ENCODE measurements at places on chromosomes 16 and 17.
A peak's percentile ranks its signal among the peaks of the same experiment; 100 is the strongest.

- no peak for DNase-seq
Measured at GRCh38 chr17:82823004-82823403, 16.8 kb downstream of the ZNF750 start.

DNA sequence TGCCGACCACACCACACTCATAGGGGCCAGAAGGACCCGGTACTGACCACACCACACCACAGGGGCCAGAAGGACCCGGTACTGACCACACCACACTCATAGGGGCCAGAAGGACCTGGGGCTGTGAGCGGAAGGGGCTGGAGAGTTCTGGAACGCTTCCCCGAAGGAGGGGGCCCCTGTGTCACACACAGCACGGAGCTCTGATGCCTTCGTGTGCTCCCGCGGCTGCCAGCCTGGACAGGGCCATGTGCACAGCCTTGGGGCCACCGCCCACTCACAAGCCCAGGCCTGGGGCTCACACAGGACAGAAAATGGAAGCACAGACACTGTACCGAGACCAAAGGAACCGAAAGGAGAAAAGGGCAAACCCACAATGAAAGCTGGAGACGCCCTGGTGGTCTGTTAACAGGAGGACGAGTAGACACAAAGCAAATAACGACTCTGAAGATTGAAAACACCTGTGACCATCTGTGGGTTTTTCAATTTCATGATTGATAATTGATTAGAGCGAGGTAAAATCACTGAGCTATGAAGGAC is 106.5 kb upstream of the METRNL start:
- DNase-seq: no peak

GRCh38 chr16:12147681-12148080 is 171.1 kb downstream of the SNX29 start:
- no peak for DNase-seq

GRCh38 chr17:58383892-58384462 is 32.0 kb upstream of the SUPT4H1 start:
- no peak for DNase-seq

GRCh38 chr16:87248714-87249113 is 68.5 kb downstream of the C16orf95 start:
- DNase-seq: no peak

- DNase-seq: peak; percentile 31
Measured at GRCh38 chr17:32504166-32504990, 17.6 kb downstream of the CDK5R1 start.

GRCh38 chr16:988471-989353 is 7.1 kb downstream of the SOX8 start:
- DNase-seq: no peak

DNA sequence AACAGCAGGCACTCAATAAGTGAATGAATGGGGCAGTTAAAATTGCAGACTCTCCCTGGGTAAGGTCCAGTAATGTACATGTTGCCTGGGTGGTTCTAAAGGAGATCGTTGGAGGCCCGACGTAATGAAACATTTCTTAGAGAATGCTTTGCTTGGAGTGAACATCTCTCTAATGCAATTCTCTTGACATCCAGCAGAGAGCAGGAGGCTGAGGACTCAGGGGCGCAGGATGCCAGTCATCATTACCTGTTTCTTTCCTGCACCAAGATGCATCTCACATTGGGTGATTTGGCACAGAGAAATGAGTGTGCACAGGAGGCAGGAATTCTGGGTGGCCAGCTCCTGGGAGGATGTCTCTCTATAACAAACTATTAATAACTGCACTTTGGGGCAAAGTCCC is 130.3 kb upstream of the RBBP6 start:
- no peak for DNase-seq

DNA sequence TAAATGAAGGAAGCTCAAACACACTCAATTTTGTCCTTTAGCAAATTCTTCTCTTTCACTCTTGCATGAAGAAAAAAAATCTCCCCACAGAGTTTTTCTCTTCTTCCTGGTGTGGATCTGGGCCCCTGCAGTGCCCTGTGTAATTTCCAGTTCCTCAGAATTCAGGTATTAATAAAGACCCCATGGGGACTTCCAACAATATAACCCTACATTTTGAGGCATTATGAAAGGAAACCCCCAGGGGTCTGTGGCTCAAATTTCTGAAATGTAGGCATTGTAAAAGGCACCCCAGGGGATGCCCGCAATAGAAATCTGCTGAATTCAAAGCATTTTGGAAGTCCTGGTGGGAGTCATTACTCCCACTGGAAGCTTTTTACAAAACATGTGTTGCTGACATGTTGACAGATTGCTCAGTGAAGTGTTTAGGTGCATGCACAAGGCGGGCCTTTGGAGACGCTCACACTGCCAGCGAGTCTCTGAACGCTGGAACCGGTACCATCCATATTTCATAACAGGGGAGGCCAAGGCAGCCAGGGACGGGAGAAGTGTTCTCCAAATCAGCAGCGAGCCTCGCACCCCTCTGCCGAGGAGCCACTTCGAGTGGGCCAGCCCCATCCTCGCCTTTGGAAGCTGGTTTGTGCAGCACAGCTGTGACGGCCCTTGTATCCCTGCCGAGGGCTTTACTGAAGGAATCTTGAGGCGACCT is 154.0 kb downstream of the ZNF423 start:
- peak; percentile 29 for DNase-seq

- DNase-seq: no peak
Measured at GRCh38 chr17:31691251-31691905, 167.7 kb downstream of the COPRS start.

- peak; percentile 47 for DNase-seq
Measured at GRCh38 chr16:89052890-89053724, 40.5 kb upstream of the ACSF3 start.

- DNase-seq: no peak
Measured at GRCh38 chr17:69192754-69193153, 35.9 kb downstream of the ABCA10 start.

DNA sequence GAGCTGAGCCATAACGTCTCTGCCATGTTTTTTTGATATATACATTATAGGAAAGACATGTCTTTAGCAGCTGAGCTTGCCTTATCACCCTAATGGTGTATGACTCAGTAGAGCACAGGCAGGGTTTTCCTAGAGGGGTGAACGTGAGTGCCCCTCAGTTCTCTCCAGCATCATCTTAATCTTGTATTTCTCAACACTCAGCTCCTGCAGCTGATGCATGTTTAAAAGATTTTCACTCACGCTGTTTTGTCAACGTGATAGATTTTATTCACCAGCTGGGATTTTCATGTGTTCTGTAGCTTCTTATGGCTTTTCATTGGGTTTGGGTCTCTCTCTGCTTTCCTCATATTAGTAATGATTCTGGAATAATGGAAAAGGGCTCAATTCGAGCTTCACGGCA is 186.0 kb upstream of the PMFBP1 start:
- peak; percentile 6 for DNase-seq

- no peak for DNase-seq
Measured at GRCh38 chr17:7859028-7859427, 1.2 kb downstream of the CYB5D1 start.

- no peak for DNase-seq
Measured at GRCh38 chr16:22373662-22374310, 633 bp downstream of the CDR2 start.

- DNase-seq: no peak
Measured at GRCh38 chr16:87836844-87837581, 32.3 kb downstream of the SLC7A5 start.

- DNase-seq: peak; percentile 45
Measured at GRCh38 chr16:77882358-77882757, 94.0 kb downstream of the VAT1L start.

DNA sequence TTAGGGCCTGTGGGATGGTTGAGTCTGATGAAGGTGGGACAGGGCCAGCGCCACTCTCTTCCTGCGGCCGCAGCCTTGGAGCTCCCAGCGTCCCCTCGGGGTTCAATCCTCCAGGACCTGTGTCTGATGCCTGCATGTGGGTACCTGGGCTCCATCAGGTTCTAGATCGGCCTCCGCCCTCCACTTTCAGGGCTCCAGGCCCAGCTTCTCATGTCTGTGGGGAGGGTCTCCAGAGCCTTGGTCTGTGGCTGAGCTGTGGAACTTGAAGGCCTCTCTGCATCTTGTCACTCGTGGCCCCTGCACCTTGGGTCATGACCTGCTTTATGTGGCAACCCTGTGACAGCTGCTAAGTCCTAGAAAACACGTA is 89.8 kb upstream of the ZNF750 start:
- no peak for DNase-seq

DNA sequence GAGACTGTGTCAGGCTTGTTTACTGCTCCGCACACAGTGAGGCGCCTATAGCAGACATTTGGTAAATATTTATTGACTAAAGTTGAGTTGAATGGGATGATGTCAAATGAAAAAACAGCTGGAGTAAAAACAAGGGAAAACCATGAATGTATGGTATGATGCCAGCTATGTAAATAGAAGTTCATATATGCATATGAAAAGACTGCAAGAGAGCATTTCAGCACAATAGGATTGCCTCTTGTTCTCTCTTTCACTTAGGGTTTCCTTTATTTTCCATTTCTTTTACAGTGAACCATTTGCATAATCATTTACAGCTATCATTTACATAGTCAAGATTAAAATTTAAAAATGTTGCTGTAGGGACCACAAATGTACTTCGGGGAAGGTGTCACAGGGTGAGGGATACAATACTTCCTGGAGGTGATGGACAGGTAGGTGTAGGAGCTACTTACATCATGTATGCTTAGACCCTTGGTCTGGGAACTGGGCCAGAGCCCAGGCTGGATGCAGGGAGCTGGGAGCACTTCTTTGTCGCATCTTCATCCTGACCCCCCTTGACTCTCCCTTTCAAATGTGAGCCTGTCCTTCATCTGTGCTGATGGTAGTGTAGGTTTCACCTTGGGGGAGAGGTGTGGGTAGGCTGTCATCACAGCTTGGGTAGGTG is 113.3 kb downstream of the UTP18 start:
- DNase-seq: no peak

DNA sequence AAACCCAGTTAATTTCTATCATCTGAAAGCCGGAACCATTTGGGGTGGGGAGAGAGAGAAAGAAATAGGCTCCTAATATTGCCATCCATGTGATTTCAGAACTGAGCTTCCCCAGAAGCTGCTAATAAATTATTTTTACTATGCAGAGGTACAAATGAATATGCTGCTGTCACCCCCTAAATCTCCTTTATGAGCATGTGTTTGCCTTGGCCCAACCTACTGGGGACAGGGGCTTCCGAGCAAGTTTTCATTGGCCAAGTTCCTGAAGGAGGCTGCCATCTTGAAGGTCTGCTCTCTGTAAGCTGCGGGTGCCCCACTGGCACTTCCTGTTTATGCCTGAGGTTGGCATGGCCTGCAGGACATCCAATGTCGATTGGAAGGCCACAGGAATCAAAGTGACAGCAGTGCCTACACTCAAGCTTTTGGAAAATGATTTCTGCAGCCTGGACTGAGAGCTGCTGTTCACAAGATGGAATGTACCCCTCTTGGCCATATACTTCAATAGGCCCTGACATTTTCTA is 194.7 kb downstream of the XYLT1 start:
- DNase-seq: no peak

DNA sequence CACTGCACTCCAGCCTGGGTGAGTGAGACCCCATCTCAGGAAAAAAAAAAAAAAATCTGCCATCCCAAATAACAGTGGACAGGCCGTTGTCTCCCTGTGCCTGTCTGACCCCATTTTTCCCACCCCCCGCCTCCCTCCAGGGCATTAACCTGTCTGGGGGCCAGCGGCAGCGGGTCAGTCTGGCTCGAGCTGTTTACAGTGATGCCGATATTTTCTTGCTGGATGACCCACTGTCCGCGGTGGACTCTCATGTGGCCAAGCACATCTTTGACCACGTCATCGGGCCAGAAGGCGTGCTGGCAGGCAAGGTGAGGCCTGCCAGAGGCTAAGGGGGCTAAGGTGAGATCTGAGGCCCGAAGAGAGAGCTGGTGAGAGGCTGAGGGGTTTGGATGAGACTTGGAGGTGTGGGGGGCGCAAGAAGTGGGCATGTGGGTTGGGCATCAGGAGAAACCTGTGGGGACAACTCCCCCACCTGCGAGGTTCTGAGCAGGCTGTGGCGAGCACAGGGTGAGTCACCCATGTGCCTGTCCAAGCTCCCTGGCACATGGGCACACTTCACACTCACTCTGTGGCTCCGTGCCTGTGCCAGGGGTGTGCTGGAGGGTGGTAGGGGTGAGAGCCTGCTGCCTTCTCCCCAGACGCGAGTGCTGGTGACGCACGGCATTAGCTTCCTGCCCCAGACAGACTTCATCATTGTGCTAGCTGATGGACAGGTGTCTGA is 34.7 kb downstream of the ANKRD40 start:
- DNase-seq: no peak

DNA sequence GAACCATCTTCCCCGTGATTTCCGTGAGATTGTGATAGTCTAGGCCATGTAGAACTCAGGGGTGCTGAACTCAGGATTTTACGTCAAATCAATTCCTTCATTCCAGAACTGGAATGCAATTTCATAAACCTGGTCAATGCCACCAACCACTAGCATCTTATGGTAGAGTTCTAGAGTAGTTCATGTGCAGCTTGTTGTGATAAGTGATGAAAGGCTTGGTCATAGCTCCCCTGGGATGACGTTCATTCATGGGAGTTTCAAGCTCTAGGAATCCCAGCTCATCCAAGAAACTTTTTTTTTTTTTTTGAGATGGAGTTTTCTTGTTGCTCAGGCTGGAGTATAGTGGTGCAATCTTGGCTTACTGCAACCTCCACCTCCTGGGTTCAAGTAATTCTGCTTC is 3.7 kb upstream of the DPEP2 start:
- no peak for DNase-seq

- no peak for DNase-seq
Measured at GRCh38 chr17:73952480-73953205, 250.8 kb upstream of the RPL38 start.

All from astrocyte (in vitro differentiated cells and primary cell).